Stimulated activated CD4-positive, alpha-beta T cell treated with anti-CD3 and anti-CD28 coated beads, Interleukin-1b, Interleukin-23, amount 100 ng/mL, for 48 hours (primary cell): ENCODE measurements at places on chromosomes 13 and 19.

DNA sequence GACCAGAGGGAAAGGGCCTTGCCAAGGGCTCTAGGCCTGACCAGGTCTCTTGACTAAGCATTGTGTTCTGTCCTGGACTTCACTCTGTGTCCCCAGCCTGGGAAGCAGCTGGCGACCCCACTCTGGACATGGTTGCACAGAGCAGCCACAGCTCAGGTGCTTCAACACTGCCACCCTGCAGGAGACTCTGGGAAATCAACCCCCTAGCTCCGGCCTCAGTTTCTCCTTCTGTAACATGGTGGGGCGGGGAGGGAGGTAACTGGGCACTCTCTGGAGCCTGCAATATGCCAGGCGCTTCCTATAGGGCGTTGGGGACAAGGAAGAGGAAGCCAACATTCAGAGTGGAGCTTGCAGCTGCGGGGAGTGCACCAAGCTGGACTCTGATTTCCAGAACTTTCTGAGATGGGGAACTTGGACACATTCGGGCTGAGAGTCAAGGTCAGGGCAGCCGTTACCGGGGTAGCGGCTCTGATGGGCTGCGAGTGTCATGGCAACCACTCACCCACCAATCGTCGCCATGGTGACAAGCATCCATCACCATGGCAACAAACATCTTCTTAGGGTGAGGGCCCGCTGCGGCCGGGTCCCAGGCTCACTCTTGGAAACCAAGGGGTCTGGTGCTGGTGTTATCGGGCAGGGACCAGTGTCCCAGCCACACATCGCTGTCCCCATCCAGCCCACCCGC lies 12.8 kb downstream of the F2RL3 start:
- DNase-seq = no peak

- DNase-seq = no peak
These were observed 14.9 kb downstream of the COG3 start for GRCh38 chr13:45479661-45480060.

DNA sequence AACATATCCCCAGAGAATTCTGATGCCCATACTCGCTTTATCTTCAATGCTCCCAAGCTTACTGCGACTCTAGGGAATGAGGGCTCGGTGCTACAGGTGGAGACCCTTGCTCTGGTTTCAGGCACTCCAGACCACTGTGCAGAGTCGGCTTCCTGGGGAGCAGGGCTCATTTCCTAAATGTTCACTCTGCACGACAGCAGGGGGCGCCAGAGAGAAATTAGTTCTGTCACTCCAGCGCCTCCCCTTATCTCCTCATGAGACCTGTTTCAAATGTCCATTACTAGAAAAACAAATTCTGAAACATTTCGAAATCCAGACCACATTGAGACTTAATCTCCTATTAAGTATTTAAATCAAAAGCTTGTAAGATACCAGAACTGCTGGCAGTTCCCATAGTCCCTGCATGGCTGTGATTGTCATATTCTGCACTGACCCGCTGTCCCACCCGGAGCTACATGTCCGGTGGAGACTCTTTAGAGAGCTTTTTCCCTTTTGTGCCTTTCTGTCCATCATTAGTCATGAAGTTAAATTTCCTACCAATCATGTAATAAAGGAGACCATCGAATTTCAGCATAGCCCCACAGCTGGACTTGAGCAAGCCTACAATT lies 22.4 kb downstream of the EPSTI1 start:
- peak; percentile 72 for DNase-seq

DNA sequence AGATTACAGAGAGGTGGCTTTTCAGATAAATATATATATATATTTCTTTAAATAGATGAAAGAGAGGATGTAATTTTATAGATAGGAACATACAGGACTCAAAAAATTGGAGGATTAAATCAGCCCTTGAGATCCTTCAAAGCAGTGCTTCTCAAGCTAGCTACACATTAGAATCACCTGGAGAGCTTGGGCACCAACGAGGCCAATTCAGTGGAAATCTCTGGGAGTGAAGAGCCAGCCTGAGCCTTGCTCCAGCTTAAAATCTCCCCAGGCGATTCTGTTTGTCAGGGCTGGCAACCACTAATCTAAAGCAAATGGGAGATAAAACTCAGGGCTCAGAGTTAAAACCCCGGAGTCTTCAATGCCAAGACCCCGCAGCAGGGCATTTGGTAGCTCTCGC lies 15.0 kb upstream of the CLN5 start:
- no peak for DNase-seq

DNA sequence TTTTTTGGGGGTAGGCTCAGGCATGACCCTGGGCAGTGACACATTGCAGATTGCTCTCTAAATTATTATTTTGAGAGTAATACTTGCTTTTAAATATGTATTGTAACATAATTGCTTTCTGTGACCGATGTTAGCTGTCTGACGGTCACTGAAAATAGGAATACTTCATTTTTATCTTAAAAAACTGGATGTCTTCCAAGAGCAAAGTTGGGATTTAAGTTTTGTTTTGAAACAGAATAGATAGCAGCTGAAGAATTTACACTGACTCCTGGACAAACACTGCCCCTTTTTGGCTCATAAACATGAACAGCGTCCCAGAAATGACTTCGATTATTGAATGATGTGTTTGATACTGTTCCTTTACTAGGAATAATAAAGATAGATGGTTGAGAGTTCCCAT lies 535.9 kb downstream of the GPC5 start:
- no peak for DNase-seq

DNA sequence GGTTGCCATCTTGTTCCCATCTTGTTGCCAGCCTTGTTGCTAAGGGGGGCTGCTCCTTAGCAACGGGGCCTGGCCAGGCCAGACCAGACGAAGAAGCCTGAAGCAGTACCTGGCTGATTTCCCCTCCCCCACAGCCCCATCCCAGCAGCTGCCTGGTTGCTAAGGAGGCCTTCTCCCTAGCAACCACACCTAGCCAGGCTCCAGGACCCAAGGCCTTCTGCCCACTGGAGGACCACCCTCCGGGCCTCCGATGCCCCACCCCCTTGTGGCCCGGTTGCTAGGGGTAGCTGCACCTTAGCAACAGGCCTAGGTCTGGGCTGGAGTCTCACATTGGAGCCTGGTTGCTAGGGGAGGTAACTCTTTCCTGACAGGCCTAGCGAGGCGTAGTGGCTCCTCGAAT lies 3.9 kb downstream of the PRRG2 start:
- no peak for DNase-seq

DNA sequence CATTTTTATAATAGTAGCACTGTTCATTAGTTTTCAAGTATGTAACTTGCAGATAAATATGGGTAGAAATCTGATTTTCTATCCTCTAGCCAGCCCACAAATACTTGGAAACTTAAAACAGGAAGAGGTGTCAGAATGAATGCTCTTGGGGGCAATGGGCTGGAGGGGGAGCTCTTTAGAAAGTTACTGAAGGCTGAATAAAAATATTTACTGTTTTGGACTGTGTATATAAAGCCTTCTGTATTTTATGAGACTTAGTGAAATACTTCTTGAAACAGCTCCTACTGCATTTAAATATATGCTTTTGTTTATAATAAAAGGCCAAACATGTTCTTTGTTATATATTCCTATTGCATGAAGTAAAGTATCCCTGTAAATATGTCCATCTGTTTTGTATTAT lies 138.8 kb downstream of the RGCC start:
- no peak for DNase-seq

DNA sequence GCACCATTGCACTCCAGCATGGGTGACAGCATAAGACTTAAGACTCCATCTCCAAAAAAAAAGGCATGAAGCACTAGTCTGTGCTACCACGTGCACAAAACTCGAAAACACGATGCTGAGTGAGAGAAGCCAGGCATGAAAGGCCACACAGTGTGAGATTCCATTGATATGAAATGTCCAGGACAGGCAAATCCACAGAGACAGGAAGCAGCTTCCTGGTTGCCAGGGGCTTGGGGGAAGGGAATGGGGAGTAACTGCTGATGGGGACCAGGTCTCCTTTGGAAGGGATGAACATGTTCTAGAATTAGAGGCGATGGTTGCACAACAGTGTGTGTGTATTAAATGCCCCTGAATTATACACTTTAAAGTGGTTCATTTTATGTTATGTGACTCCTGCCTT lies 15.9 kb upstream of the JUND start:
- no peak for DNase-seq

GRCh38 chr13:31069808-31070534 lies 91.7 kb downstream of the HSPH1 start:
- no peak for DNase-seq

GRCh38 chr13:25291691-25292090 lies 4.4 kb upstream of the MTMR6 start:
- no peak for DNase-seq

- DNase-seq = no peak
These were observed 33.9 kb upstream of the GRTP1 start for GRCh38 chr13:113397608-113398425.

DNA sequence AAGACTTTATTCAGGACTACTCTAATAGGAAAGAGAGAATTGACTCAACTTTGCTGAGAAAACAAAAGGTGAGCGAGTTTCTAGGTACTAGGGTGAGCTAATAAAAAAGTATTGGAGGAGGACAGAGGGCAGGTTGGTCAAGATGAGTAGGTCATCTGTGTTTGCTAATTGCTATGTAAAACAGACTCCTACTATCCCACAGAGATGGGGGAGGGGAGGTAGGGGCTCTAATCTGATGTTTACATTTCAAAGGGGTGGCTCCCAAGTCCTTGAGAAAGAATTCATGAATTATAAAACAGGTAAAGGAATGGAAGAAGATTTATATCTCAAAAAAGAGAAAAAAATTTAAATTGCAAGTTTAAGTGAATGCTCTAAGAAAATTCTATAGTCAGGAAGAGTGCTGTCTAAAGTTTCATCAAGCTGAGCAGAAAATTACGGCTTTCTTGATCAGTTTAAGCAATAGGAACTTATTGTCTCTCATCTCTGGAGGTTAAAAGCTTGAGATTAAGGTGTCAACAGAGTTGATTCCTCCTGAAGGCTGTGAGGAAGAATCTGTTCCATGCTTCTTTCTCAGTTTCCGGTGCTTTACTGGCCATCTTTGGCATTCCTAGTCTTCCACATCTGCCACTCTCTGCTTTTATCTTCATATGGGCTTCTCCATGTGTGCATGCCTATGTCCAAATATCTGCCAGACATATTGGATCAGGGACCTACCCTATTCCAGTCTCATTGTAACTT lies 790.3 kb downstream of the SLITRK5 start:
- DNase-seq = no peak

DNA sequence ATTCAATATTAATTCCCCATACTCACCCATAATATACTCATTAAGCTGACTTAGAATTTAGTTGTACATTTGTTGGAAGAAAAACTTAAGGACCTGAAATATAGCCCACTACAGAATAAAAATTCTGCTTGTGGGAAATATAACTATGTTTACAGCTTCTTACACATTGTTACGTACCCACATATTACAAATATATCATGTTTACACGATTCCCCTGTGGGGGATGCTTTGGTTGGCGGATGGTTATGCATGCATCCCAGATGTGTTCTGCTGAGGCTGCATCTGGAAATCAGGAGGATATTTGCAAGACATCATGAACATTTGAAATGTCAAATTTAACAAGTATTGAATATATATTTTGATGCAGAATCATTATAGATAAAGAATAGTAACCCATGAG lies 79.5 kb upstream of the KL start:
- DNase-seq = no peak

GRCh38 chr13:39016087-39016486 lies 21.8 kb downstream of the PROSER1 start:
- no peak for DNase-seq

DNA sequence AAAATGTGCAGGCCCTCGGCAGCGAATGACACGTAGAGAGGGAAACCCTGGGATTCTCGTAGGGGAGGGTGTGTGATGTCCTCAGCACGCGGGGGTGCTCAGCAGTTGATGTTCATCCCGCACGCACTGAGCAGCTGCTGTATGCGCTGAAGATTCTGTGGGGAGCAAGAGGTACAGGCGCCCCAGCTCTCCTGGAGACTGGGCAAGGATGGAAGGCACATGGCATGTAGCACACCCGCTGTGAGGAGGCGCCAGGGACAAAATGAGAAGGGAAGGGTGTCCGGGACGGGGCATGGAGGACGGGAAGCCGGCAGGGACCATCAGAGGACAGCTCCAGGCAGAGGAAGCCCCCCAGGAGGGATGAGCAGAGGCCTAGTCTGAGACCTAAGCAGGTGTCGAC lies 15.4 kb downstream of the ATP11A start:
- no peak for DNase-seq

DNA sequence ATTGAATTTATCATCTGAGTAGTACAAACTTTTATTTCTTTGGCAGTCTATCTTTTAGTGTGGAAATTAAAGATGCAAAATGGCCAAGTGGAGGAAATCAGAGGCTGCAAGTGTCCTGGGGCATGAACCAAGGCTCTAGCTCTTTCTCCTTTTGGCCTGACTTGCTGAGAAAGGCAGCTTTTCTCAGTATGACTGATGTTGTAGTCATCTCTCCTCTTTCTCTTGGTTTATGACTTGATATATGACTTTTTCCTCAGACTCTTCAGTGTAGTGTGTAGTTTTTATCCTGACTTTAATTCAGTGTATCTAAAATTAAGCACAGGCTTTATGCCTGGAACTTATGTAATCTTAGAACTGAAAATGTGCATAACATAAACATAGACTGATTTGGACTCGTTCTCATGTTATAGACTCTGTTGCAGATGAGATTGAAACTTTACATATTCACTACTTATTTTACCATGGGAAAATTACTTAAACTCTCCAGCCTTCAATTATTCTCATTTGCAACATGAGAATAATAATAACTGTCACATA lies 65.7 kb downstream of the SLITRK5 start:
- DNase-seq = no peak

DNA sequence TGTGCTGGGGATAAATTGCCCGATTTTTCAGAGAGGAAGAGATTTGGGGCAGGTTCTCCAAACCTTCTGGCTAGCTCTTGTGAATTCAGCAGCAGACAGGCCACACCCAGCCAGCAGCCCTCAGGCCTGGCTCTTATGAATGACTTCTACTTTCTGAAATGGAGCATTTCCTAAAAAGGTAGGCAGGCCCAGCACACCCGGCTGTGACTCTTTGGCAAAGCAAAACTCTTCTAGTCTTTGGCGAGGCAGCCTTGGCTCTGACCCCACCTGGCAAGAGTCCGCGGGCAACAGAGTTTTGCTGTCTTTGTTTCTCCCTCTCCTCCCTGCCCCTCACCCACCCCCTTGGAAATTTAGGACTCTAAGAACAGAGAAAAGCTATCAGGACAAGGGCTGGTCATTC lies 221.2 kb downstream of the ZNF536 start:
- DNase-seq = no peak

GRCh38 chr19:48953141-48953540 lies 1.5 kb upstream of the BAX start:
- no peak for DNase-seq

DNA sequence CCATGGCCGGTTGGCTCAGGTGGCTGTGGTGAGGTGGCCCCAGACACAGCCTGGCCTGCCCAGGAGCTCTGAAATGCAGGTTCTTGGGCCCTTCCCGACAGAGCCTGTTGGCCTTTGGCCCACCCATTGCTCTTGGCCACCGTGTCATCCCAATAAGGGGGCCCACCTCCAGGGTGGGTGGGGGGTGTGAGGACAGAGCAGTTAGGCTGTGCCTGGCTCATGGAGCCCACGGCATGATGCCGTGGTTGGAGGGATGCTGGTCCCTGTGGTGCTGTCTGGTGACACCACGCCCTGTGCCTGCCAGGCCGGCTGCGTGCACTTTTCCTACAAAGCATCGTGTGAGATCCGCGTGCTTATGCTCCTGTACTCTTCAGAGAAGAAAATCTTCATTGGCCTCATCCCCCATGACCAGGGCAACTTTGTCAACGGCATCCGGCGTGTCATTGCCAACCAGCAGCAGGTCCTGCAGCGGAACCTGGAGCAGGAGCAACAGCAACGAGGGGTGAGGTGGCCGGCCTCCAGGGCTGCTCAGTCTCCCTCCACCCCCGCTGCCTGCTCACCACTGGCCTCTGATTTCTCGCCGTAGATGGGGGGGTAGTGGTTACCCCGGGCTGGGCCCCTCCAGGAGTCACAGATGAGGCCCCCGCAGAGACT lies 7.6 kb downstream of the PNKP start:
- DNase-seq = no peak
